ENCODE measurements at places on chromosomes 1 and 21.

- no peak for DNase-seq
Observed at GRCh38 chr1:232795497-232796053, 9.6 kb upstream of the MAP10 start.

DNA sequence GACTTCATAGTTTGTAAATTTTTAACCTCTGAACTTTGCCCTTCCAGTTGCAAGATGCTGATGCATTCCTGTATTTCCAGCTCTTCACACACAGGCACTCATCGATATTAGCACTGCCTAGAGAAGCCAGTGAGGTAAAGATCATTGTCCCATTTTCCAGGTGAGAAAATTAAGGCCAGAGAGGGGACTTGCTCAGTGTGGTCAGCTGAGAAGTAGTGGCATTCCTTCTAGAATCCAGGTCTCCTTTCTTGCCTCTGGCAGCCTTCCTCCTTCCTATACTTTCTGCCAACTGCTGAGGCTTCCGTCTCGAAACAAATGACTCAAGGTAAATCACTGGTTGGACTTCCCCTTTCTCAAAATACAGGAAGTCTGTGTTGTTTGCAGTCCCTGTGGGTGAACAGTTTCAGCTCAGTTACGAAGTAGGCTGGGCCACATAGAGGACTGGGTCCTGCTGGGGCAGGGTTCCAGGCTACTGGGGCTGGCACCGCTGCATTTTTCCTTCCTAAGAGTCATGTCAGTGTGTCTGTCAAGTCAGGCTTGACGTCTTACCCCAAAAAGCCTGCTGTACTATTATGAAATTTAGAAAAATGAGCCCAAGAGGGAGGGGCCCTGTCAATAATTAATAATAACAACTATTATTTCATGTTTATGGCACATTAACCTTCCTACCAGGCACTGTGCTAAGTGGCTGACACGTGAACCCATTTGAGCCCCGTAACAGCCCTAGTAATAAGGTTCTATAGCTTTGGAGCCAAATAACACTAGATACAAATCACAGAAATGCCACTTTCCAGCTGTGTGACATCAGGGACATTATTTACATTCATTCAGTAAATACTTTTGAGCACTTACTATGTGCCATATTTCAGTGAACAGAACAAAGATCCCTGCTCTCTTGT, 16.6 kb upstream of the RNF19B start:
- no peak for DNase-seq

DNA sequence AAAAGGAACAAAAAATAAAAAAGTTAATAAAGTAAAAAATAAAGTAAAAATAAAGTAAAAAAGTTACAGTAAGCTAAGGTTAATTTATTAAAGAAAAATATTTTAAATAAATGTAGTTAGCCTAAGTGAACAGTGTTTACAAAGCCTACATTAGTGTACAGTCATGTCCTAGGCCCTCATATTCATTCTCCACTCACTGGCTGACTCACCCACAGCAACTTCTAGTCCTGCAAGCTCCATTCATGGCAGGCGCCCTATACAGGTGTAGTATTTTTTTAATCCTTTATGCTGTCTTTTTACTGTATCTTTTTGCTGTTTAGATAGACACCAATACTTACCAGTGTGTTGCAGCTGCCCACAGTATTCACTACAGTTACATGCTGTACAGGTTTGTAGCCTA, 12.4 kb downstream of the ADAR start:
- DNase-seq: no peak

DNA sequence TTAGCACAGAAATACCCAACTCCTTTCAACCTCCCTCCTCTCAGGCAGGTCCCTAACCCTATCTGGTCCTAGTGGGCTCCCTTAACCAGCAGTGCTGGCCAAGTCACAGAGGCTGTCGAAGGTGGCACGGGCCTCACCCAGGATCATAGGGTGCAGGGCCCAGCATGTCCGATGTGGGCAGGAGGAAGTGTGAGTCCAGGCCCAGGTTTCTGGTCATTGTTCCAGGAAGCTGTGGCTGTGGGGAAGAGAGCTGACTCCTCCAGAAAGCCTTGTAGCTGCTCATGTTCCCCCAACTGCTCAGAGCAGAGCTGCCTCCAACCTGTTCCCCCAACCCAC, 2.4 kb downstream of the CCDC17 start:
- DNase-seq: no peak

- DNase-seq: no peak
Observed at GRCh38 chr1:108152782-108153222, 47.3 kb downstream of the SLC25A24 start.

DNA sequence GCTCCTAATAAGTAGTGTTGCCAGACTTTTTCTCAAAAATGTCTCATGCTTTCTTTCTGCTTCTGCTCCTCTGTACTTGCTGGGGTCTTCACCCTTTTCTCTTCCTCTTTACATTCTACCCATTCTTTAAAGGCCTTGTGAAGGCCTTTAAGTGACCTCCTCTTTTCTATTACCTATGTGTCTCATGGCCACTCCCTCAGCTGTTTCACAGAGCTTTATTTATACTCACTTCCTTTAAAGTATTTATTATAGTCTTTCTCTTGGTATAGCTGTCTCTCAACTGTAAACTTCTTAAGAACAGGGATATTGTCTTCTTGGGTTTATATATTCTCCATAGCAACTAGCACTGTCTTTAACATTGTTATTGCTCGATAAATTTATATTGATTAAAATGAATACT, 792 bp downstream of the GOLPH3L start:
- no peak for DNase-seq

- DNase-seq: no peak
Observed at GRCh38 chr1:90936061-90936460, 85.8 kb downstream of the ZNF644 start.

DNA sequence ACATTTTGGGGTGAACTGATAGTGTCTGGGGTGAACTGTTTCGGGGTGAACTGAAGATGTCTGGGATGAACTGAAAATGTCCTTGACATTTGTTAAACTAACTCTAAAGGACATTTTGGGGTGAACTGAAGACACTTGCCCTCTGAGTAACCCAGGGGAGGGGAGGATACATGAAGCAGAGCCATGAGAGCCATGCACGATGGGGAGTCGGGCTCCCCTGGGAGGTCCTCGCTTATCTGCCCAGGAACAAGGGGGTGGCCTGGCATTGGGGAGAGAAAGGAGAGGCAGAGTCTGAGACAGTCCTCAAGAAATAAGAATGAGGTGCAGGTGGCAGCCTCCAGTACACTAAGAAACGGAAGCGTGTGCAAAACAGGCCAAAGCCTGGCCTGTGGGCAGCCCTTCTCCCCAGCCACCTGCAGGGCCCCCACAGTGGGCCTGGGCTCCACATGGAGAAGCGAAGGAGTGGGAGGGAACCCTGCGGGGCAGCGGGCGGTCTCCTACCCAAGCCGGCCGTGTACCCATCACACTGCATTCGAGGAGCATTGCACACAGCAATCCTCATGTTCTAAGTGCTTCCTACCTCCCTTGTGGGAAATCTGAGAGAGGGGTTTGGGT, 24.2 kb downstream of the RSPH1 start:
- no peak for DNase-seq

DNA sequence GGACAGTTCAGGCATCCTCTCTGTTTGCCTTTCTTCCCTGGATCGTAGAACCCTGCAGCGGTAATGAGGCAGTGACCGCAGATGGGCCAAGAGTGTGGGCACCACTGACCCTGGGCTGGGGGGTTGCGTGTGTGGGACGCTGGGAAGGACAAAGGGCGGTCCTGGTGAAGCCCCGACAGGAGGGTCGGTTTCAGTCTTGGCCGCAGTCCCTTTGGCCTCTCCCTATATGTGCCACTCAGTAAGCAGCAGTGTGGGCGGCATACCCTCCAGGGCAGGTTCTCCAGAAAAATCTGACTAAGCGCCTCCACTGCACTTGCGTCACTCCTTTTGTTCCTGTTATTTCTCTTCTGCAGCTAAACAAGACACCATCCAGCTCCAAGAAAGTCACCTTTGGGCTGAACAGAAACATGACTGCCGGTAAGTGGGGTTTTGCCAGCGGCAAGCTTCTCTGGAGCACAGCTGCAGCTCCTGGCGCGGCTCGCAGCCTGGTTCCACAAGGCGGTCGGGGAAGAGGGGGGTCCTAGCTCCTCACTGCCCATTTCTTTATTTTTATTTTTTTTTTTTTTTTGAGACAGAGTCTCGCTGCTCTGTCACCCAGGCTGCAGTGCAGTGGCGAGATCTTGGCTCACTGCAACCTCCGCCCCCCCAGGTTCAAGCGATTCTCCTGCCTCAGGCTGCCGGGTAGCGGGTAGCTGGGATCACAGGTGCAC, 27.7 kb upstream of the PDXK start:
- DNase-seq: no peak

- no peak for DNase-seq
Observed at GRCh38 chr1:206455666-206456344, 14.5 kb upstream of the IKBKE start.

- DNase-seq: no peak
Observed at GRCh38 chr1:77541162-77541545, 141.3 kb downstream of the ZZZ3 start.

DNA sequence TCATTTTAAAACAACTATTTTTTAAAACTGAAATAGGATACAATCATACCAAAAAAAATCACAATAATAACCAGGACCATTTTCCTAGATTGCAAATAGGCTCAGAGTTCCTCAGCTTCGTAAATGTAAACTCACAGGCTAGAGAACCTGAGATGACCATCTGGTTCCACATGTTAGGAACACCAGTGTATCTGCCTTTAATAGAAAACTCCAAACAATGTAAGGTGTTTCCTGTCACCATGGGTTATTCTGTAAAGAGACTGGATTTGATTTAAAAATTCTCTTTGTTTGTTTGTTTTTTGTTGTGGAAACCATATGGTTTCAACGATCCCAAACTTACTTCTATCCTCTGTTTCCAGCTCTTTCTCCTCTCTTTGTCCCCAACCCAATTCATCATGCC, 197.5 kb downstream of the ZZZ3 start:
- DNase-seq: no peak
